ENCODE measurements at places on chromosomes 13 and 19.

DNA sequence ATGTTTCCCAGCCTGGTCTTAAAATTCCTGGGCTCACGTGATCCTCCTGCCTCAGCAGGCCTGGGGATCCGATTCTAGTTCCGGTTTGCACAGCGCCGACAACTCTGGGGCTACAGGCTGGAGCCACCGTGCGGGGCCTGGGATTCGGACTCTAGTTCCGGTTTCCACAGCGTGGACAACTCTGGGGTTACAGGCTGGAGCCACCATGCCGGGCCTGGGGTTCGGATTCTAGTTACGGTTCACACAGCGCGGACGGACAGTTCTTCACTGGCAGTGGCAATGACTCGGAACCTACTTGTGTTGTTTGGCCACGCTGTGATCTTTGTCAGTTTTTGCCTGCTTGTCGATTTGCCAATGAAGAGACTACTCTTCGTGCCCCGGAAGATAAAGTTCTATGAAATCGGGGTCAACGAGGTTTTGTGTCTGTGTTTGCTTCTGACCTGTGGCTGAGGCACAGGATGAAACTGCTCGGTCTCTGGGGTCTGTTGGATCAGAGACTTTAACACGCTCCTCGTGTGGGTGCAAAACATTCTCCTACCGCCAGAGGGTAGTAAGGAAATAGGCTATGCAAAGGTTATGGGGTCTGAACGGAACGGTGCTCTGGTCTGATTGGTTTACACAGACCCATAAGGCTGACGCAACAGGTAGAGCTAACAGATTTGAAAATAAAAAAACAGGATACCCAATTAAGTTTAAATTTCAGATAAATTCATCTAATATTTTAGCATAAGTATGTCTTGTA is 12.1 kb upstream of the ZSCAN1 start:
- DNase-seq: no peak

DNA sequence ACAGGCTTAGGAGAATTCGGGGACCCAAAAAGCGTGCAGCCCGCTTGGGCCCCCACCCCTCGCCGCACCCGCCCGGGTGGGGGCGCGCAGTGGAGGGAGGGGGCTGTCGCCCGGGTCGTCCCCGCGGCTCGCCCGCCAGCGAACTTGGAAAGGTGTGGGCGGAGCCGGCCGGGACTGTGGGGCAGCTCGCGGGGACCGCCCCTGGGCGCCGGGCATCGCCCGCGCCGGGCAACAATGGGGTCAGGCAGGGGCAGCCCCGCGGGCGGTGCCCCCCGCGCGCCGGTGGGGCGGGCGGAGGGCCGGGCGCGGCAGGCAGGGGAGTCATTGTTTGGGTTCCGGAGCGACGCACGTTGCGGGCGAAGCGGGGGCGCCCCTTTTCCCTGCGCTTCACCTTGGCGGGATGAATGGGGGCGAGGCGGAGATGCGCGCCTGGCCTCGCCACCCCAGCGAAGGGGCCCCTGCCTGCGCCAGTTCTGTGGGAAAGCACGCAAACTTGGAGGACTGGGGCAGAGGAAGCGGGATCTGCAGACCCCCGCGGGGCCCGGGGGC is 647 bp upstream of the KLF12 start:
- DNase-seq: peak; percentile 63

- DNase-seq: peak; percentile 34
Observed at GRCh38 chr19:19860756-19861390, 4.8 kb upstream of the ZNF253 start.

GRCh38 chr13:99009987-99010551 is 32.2 kb upstream of the DOCK9 start:
- no peak for DNase-seq

- no peak for DNase-seq
Observed at GRCh38 chr13:97653443-97654140, 219.6 kb downstream of the RAP2A start.

DNA sequence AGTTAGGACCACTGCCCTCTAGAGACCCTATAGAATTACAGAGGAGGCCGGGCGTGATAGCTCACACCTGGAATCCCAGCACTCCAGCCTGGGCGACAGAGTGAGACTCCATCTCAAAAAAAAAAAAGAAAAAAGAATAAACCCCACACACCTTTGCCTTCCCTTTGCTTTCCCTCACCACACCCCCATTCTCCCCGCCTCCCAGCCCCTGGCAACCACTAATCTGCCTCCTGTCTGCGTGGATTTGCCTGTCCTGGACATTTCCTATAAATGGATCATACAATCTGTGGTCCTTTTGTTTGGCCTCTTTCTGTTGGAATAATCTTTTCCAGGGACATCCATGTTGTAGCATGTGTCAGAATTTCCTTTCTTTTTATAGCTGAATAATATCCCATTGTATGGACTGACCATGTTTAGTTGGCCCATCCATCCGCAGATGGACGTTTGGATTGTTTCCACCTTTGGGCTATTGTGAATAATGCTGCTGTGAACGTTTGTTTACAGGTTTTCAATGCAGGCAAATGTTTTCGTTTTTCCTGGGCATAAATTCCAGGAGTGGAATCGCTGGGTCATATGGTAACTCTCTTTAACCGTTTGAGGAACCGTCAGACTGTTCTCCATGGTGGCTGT is 15.3 kb downstream of the NACC1 start:
- no peak for DNase-seq

GRCh38 chr13:26254583-26255111 is 718 bp downstream of the CDK8 start:
- DNase-seq: peak; percentile 54

DNA sequence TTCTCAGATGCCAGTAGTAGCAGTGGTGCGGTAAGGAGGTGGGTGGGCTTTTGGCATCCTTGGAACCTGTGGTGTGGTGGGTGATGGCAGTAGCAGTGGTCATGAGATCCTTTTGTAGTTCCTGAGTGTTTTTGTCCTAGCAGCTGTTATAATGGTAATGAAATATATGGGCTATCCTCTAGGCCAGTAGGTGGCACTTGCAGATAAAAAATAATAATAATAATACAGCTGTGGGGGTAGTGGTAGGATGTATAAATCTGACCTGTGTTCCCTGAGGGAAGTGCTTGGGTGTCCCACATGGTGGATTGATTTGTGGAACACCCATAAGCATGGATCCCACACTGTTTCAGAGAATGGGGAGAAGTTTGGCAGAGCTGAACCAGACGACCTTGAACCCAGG is 334.0 kb downstream of the SLITRK5 start:
- DNase-seq: no peak

DNA sequence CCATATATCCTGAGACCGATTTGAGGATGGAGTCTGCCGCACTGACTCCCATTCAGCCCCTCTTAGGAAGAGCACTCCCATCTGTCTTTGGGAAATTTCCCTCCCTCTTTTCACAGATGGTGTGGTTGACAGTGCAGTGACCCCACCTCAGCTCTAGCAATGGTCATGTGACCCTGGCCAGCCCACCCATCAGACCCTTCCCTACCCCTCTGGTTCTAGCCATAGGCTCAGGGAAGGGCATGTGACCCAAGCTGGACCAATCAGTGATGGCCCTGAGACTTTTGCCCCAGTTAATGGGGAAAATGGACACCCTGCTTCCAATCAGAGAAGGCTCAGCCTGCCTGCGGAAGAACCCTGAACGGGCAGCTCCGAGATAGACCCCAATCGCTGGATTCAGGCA is 26.3 kb downstream of the IL12RB1 start:
- DNase-seq: no peak

DNA sequence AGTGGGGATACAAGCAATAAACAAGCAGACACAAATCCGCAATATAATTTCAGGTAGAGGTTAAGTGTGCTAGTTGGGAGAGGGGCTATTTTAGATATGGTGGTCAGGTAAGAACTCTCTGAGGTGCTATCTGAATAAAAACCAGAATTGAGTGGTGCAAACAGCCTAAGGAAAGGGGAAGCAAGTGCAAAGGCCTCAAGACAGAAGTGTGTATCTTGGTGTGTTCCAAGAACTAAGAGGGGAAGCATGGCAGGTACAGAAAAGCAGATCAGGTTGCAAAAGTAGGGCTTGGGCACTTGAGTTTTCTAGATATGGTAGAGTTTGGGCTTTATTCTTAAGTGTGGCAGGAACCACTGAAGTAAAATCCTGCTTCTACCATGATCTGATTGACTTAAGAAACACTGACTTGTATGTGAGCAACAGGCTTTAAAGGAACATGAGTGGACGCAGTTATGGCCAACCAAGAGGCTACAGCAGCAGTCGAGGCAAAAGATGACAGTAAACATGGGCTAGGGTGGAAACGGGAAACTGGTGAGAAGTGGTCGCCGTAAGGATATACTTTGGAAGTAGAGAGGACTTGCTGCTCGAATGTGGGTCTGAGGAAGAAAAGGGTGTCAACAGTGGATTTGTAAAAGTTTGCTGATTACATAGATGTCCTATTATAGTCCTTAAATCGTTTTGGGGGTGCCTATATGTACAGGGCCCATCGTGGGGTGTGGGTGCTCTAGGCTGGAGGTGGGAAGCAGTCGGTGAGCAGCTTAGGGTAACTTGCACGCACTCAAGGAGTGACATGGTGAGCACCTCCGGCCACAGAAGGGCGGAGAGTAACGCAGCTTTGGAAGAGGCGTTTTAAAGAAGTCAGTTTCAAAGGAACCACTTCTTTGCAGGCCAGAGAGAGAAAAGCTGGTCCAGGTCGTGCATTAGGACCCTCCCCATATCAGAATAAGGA is 677 bp downstream of the TGDS start:
- no peak for DNase-seq

GRCh38 chr19:54967611-54968010 is 1.4 kb downstream of the NLRP2 start:
- DNase-seq: no peak

- no peak for DNase-seq
Observed at GRCh38 chr13:110524541-110525257, 36.8 kb downstream of the RAB20 start.

GRCh38 chr13:74920920-74921319 is 561.0 kb downstream of the TBC1D4 start:
- no peak for DNase-seq

DNA sequence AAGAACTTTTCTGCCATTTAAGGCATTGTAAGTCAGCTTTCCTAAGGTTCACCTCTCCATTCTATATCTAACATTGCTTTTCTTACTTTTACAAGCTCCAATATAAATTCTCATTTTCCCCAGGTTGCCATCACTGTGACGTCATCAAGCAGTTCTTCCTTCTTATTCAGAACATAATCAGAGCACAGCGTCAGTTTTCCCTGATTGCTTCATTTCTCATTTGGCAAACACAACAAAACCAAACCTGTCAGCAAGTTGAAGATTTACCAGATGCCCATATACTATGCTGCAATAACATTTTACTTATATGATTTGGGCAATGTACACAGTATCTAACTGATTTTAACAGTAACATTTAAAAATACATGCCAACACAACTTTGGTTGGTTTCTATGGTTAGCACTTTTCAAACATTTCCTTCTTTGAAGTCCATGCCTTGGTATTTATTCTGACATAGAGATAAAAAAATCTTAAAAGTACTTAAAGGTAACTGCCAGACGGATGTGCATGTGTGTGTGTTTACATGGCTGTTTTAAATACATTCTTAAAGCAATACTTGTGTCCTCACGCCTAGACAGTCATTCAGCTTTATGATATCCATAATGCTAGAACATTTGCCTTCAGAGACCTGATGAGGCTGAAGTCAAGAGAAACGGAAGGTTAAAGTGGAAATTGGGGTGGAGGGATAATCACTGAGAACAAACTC is 264.0 kb downstream of the KLF12 start:
- DNase-seq: no peak

Data from T-helper 2 cell (primary cell).